ENCODE measurements at places on chromosomes 6 and 20.

GRCh38 chr6:84597238-84597875 lies 167.0 kb downstream of the TBX18 start:
- no peak for DNase-seq

- peak; percentile 5 for DNase-seq
Measured at GRCh38 chr6:39088331-39088730, 26.7 kb downstream of the SAYSD1 start.

GRCh38 chr6:107532706-107533105 lies 42.8 kb downstream of the SOBP start:
- DNase-seq, result no peak

GRCh38 chr6:16762550-16763477 lies 1.6 kb upstream of the ATXN1 start:
- DNase-seq, result peak; percentile 68

DNA sequence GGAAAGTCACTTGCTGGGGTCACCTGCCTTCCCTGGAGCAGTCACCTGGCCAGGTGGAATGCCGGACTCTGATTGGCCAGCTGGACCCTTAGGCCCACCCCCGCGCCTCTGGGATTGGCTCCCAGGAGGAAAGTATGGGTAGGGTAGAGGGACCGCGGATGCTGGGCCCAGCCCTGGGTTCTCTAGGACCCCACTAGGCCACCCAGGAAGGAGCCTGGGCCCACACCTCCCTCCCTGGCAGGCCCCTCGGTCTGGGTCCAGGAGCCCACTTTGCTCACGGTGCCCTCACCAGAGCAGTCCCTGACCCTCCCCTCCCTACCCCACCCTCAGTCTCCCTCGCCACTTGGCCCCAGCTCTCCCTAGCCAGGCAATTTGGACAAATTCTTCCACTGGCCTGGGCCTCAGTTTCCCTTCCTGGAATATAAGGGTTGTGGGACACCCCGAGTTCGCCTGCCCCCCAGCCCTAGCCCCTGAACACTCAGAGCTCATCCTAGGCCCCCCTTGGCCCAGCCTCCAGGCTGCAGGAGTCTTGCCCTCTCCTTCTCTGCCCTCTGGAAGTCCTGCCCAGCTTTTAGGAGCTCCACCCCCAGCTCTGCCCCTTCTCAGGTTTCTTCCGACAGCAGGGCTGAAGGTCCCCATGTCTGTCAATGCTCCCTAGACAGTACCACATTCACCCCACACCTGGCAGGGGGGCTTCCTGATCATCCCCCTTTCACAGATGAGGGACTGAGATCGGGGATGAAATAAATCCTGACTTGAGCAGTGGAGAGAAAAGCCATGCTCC lies 299.6 kb downstream of the TAF4 start:
- DNase-seq, result no peak

DNA sequence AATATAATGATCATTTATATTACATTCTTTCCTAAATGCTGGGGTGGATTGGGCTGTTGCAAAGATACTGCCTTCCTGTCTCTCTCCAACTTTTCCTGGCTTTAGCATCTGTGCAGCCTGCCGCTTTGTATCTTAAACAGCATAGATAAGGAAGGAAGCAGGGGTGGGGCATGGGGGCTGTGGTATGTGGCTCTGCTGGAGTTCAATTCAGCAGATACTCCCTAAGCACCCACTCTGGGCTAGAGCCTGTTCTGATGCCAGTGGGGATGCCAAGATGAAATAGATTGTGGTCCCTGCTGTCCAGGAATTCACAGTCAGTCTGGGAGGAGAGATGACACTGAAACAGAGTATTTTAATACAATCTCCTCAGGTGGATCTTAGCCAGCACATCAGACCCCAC lies 56.8 kb downstream of the EIF2S2 start:
- no peak for DNase-seq

DNA sequence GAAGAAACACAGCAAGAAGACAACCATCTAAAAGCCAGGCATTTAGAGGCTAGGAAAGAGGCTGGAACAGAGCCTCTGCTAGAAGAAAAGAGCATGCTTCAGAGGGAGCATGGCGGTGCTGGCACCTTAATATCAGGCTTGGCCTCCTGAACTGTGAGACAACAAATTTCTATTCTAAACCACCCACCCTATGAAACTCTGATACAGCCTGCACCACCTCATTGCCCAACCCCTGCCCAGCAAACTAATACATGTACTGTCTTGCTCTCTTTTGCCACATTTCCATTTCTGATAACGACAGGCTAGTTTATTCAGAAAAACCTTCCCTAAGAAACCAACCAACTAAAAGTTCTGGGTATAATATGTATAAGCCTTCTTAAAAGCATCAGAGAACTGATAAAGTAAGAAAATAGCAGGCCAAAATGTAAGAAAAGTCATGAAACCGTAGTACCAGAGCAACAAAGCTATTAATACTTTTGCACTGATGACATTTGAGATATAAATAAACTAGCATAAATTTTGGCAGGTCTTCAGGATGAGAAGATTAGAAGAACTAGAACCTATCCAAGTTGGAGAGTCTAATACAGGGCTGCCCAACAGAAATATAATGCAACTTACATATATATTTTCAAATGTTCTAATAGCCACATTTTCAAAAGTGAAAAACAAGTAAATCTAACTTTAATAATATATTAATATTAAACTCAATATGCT lies 184.7 kb upstream of the HSF2 start:
- no peak for DNase-seq

DNA sequence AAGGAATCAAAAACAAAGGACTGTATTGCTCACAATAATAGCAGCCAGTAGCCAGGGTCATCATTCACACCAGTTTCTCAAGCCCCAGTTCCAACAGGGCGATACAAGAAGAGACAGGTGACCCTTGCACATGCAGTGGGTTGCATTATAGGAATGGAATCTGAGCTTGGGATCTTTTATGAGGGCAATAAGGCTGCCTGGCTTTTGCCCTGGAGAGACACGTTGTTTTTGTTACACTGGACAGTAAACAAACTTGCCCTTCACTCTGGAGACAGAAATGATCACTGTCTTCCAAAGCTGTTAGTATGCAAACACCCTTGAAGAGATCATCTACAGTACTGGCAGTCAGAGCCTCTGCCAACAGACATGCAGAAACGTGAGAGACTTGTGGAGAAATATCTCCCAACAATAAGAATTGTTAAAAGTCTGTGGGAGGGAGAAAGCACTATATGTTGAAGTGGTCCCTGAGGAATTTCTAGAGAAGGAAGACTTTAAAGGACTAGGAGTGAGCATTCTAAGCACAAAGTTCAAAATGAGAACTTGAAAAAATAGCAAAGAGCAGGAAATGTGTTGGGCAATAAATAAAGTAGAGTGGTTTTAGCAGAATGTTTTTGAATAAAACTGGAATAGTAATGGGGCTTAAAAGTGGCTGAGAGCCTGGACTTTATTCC lies 6.2 kb upstream of the COL12A1 start:
- DNase-seq, result no peak
